ENCODE measurements at places on chromosomes 2 and 18.

- DNase-seq = no peak
These were observed 97.8 kb upstream of the PXDN start for GRCh38 chr2:1841903-1842791.

DNA sequence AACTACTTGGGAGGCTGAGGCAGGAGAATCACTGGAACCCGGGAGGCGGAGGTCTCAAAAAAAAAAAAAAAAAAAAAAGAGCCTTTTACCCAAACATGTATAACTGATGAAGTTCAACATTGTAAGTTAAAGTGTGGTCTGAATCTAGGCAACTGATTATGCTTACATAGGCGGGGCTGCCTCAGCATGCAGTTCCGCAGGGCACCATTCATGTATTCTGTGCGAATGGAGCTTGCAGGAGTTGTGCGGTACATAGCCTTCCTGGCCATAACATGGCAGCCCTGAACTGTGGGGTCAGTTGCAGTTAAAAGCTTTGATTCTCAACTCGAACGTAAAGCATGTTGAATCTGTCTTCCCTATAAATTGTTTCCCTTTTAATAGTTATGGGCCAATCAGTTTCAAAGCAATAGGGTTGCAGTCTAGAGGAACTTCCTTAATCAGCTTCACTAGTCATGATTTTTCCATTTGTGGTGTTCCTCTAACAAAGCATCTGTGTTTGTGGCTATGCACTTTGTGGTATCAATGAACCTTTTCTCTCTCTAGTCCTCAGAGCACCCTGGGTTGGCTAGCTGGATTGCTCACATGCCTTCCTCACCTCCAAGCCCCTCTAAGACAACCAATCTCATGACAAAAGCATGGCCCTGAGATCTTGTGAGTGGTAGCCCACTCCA lies 30.6 kb upstream of the CEP68 start:
- no peak for DNase-seq

DNA sequence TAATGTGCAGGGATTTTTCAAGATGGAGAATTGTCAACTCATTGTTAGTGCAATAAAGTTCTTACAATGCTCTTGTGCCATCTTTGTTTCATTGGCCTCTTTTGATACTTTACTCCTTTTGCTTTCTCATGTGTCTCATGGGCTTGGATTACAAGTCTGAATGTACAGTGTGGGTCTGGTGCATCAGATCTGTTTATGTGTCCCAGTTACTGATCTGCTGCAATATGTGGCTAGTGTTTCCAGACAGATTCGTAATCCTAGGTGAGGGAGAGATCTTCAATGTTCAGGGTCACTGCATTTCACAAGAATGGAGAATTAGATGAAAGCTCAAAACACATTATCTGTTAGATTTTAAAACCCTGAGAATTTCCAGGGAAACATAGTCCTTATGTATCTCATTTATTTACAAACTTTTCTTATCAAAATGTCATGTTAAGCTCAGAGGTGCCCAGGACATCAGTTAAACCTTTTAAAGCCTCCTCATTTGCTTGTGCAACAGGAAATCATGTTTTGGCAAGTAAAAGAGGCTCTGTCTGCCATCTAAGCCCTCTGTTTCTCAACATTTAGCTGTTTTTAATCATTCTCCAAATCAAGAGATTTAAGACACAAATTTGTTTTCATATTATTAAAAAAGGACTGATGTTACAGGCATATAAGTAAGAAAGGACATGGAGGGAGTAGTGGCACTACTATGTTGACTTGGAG lies 108.1 kb downstream of the NUP35 start:
- DNase-seq = no peak

- DNase-seq = peak; percentile 96
These were observed 362.8 kb downstream of the CBLN2 start for GRCh38 chr18:72181241-72181764.
